Lung (tissue), 17 donors: ENCODE measurements at places on chromosomes 13 and 19.

DNA sequence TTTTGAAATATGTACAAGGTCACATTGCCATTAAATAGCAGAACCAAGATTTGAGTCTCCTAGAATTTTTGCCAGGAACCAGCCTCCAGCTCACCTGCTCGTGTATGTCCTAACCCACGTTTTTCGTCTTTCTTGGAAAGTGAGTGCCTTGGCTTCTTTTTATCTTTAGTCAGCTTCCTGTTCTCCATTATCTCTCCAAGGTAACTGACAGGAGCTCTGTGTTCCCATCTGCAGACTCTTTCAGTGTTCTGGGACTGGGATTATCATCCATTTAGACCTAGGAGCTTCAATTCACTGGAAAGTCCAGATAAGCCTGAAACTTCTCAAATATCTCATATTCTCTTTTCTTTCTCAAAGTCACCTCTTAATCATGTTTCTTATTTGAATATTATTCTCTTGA is 193.7 kb downstream of the ZIC5 start:
- no peak for DNase-seq

GRCh38 chr19:40281381-40282208 is 3.5 kb downstream of the AKT2 start:
- no peak for DNase-seq

- DNase-seq: no peak
Measured at GRCh38 chr13:46894568-46894967, 2.3 kb downstream of the HTR2A start.

GRCh38 chr13:74647991-74648390 is 513.8 kb upstream of the KLF12 start:
- DNase-seq: no peak

- DNase-seq: no peak
Measured at GRCh38 chr13:49893591-49893990, 42.5 kb downstream of the SPRYD7 start.

GRCh38 chr13:74006666-74007065 is 127.5 kb downstream of the KLF12 start:
- no peak for DNase-seq

- peak; percentile 99 for DNase-seq
Measured at GRCh38 chr19:47745010-47745901, at the start of gene NOP53. TSS of gene NOP53 (plus strand) at chr19:47745546. CDS start at chr19:47745560, 14 bp downstream.

- no peak for DNase-seq
Measured at GRCh38 chr19:44687888-44688287, 11.1 kb upstream of the CEACAM16 start.

GRCh38 chr13:71360041-71360440 is 507.0 kb downstream of the DACH1 start:
- no peak for DNase-seq

- no peak for DNase-seq
Measured at GRCh38 chr13:92054389-92054788, 656.0 kb downstream of the GPC5 start.

GRCh38 chr13:51541809-51542258 is 42.4 kb upstream of the WDFY2 start:
- no peak for DNase-seq

- DNase-seq: no peak
Measured at GRCh38 chr13:49307365-49307764, 59.6 kb downstream of the CDADC1 start.

GRCh38 chr13:71474936-71475335 is 392.1 kb downstream of the DACH1 start:
- no peak for DNase-seq

DNA sequence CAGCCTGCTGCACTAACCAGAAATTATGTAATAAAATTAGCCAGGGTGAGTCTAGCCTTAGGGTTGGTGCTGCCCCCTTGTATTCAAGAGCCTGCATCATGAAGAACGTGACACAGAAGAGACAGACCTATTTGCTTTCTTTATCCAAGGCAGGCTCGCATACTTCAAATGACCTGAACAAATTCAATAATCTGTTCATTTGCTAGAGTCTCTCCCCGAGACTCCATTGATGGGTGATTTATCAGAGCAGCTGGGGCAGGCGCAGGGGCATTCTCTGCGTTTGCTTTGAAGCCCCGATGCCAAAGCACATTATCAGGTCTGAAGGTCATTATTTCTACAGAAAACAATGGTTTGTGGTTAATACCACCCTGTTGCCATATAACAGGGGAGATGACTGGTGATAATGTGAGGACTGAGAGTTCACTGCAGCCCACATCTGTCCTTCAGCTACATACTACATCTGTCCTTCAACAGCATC is 520.3 kb downstream of the DIAPH3 start:
- no peak for DNase-seq

DNA sequence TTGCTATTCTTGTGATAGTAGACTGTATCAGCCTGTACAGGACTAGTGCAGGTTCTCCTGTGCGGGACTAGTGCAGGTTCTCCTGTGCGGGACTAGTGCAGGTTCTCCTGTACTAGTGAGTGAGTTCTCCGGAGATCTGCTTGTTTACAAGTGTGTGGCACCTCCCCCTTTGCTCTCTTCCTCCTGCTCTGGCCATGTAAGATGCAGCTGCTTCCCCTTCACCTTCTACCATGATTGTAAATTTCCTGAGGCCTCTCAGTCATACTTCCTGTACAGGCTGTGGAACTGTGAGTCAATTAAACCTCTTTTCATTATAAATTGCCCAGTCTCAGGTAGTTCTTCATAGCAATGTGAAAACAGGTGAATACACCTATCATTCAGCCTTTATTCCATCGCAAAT is 289.6 kb downstream of the TEX29 start:
- DNase-seq: no peak

DNA sequence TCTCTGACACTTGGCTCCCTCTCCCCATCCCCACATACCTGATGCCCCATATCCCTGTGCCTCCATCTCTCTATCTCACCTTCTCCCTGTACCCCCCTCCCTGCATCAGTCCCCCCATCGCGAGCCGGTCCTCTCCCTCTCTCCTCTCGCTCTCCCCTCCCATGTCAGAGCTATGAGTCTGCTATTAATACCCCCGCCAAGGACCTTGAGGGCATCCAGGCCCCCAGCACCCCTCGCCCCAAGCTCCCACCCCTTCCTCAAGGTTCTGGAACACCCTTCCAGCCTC is 1.6 kb downstream of the GRIN2D start:
- no peak for DNase-seq

- no peak for DNase-seq
Measured at GRCh38 chr13:57582032-57582431, 49.5 kb upstream of the PCDH17 start.

- no peak for DNase-seq
Measured at GRCh38 chr19:6204212-6204611, 68.7 kb downstream of the ACSBG2 start.

DNA sequence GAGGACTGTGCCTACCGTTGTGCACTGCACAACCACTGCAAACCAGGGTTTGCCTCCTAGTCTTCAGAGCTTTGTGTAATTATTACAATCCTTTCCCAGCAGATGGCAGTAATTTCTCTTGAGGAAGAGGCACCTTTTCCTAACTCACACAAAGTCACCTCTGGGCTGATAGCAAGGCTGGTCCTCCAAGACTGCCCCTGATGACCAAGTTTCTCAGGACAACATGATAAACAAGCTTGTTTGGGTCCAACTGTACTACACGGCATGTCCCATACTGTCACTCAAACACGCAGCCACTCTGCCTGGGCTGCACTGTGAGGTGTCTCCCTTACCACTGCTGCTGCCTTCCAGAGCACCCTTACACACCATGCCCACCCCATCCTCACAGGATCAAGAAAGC is 39.3 kb downstream of the RFXAP start:
- DNase-seq: peak; percentile 63

DNA sequence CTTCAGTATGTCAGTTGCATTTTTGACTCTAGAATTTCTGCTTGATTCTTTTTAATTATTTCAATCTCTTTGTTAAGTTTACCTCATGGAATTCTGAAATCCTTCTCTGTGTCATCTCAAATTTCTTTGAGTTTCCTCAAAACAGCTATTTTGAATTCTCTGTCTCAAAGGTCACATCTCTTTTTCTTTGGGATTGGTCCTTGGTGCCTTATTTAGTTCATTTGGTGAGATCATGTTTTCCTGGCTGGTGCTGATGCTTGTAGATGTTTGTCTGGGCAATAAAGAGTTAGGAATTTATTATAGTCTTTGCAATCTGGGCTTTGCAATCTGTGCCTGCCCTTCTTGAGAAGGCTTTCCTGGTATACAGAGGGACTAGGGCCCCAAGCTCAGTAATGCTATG is 18.5 kb upstream of the KBTBD7 start:
- DNase-seq: no peak

DNA sequence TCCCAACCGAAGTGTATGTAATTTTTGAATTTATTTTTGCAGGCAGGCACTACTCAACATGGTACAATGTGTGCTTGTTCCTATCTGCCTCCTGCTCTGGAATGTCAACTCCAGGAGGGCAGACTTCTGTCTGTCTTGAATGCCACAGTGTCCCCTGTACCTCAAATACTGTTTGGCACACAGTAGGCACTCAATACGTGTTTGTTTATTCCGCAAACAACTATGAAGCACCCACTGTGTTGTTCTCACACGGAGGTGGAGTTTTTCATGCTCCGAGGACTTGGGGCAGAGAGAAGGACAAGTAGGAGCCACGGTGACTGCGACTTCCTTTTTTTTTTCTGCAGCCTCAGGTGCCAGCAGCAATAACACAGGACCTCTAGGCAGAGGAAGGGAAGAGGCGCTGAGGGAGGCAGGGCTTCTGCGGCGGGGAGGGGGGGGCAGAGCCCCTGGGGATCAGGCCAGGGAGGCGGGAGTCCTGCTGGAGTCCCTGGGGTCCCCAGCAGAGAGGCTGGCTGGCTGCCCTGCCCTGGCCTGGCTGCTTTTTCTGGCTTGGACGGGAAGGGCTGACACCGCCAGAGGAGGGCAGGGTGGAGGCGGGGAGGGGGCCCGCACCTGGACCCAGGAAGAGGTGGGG is 29.3 kb upstream of the TNFAIP8L1 start:
- no peak for DNase-seq

DNA sequence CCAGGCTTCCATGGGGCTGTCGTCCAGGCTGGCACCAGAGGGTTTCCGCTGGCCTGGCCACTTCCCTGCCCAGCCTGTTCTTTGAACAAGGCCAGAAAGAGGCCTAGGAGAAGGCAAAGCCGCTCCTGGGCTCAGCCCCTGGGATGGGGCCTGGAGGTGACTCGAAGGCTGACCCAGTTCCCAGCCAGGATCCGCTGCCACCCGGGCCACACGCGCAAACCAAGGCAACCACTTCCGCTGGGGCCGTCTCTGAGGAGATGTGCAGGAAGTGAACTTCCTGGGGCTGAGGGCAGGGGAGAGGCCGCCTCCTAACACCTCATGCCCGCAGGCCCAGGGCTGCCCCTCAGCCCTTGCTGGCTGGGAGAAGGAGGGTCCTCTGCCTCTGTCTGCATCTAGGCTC is 15.2 kb downstream of the PLEKHF1 start:
- DNase-seq: no peak

DNA sequence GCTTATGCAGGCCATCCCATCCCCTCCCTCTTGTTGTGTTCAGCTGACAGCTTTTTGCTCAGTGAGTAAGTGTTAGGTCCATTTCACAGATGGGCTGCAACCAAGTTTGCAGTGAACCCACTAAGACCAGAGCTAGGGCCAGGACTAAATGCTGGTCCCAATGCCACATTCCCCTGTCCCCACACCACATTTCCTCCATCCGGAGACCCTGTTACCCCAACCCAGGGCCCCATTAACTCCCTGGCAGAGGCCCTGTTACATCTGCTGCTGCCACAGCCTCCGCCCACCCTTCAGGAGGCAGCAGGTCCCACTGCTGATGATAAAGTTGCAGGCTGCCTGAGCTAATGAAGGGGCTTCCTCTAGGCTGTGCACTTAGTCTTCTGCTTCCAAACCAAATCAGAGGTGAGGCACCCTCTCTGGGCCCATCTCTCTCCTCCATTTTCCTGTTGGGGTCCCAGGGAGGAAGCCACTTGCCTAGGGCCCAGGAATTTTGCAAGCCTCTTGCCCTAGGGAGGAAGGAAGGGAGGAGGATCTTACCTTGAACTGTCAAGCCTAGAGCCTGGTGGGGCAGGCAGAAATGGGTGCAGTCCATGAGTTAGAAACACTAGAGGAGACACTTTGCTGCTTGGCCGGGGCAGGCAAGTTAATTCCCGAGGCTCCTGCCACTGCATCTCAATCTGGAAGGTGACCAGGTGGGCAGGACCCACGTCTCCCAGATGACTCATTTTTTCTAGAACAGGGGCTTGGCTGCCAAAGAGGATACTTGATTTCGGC is 3.4 kb upstream of the USF2 start:
- no peak for DNase-seq

- DNase-seq: peak; percentile 92
Measured at GRCh38 chr19:2770055-2771013, 12.7 kb downstream of the SGTA start.

GRCh38 chr19:869245-870177 is 10.0 kb downstream of the CFD start:
- peak; percentile 82 for DNase-seq

DNA sequence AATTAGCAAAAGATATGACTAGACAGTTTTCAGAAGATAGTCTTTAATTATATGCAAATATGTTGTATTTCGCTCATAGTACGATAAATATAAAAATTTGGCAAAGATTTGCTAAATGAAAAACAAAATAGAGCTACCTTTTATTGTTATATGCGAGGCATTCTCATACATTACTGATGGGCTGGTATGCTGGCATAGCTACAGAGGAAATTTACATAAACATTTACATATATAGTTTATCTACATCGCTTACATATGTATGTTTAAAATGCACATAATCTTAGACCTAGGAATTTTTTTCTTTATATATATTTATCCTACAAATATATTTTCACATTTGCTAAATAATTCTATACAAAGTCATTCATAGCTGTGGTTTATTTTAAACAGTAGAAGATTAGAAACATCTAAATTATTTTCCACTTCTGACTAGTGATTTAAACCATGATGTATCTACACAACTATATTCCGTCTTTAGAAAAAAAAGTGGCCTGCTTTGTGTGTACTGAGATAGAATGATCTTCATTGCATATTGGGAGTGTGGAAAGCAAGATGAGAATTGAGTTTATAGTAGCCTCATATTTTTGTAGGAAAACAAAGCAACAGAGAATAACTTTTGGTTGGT is 1345.0 kb upstream of the SLC10A2 start:
- no peak for DNase-seq

GRCh38 chr13:112083971-112084370 is 17.0 kb downstream of the SOX1 start:
- DNase-seq: no peak

GRCh38 chr19:488505-489417 is 7.5 kb upstream of the MADCAM1 start:
- DNase-seq: peak; percentile 96

GRCh38 chr13:61727767-61728166 is 312.1 kb upstream of the PCDH20 start:
- DNase-seq: no peak
